ENCODE measurements at places on chromosomes 16 and 17.
A peak's percentile ranks its signal among the peaks of the same experiment; 100 is the strongest.

DNA sequence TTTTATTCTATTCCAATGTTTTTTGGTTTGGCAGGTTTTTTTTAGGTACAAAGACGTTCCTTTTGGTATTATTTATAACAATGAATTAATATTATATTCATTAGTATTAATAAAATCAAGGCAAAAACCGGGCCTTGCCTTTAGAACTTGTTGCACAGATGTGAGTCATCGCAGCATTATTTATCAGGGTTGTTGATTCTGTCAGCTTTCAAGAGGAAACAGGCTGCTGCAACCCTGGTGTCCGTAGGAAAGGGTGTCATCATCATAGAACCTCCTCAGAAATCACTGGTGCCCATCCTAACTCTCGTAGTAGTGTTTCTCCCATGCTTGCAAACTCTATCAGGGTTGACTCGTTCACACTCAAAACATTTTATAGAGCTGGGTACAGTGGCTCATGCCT is 10.2 kb upstream of the LRRC37B start:
- peaks cover 52% of the 10 kb centered on the region for H3K36me3 ChIP-seq
- no peaks in the 10 kb centered on the region for H3K4me1 ChIP-seq
- H3K27ac ChIP-seq, result no peak overlapping the region
- H3K4me3 ChIP-seq, result no peak overlapping the region

- H3K4me1 ChIP-seq, result peaks cover 6% of the 10 kb centered on the region
- peaks cover 4% of the 10 kb centered on the region for H3K27me3 ChIP-seq
- no peak for DNase-seq
- H3K4me3 ChIP-seq, result no peak overlapping the region
- H3K27ac ChIP-seq, result no peak overlapping the region
- no peaks in the 10 kb centered on the region for H3K36me3 ChIP-seq
Observed at GRCh38 chr17:40616592-40616991, 31.0 kb downstream of the SMARCE1 start.

DNA sequence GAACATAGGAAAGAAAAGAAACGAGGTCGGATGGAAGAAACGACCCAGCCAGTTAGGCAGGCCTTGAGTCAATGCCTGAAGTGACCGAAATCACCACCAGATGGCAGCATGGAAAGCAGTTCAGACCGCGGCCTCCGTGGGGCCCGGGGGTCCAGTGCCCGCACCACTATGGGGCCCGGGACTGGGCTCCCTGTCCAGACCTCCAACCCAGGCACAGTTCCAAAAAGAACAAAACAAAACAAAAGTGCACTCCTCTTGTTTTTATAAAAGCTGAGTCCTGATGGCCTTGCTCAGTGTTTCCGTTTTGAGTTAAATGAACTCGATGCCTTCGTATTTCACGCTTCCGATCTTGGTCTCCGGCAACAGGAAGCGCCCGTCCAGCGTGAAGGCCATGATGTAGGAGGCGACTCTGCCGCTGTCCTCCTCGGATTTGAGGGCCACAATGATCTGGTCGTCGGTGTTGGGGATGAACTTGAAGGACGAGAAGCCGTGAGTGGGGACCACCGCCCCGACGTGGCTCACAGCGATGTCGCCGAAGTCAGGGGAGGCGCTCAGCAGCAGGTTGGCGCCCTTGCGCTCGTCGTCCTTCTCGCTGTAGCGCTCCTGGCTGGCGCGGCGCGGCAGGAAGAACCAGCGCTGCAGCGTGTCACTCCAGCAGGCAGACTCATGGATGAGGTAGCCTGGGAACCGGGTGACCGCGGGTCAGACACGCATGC is 13.7 kb upstream of the LGALS3BP start:
- H3K4me1 ChIP-seq, result peaks cover 35% of the 10 kb centered on the region
- peak; percentile 36 for DNase-seq
- H3K4me3 ChIP-seq, result no peak overlapping the region

GRCh38 chr17:81492202-81492601 is 20.4 kb downstream of the ACTG1 start:
- peaks cover 23% of the 10 kb centered on the region for H3K4me1 ChIP-seq
- H3K27me3 ChIP-seq, result no peaks in the 10 kb centered on the region
- no peaks in the 10 kb centered on the region for H3K36me3 ChIP-seq
- H3K27ac ChIP-seq, result no peak overlapping the region
- DNase-seq, result peak; percentile 2

GRCh38 chr16:1610899-1611632 is 806 bp downstream of the IFT140 start:
- peak overlapping the region; percentile 80 for H3K27ac ChIP-seq
- peak overlapping the region; percentile 48 for H3K4me3 ChIP-seq
- H3K4me1 ChIP-seq, result peaks cover 43% of the 10 kb centered on the region
- H3K27me3 ChIP-seq, result no peaks in the 10 kb centered on the region
- DNase-seq, result no peak

DNA sequence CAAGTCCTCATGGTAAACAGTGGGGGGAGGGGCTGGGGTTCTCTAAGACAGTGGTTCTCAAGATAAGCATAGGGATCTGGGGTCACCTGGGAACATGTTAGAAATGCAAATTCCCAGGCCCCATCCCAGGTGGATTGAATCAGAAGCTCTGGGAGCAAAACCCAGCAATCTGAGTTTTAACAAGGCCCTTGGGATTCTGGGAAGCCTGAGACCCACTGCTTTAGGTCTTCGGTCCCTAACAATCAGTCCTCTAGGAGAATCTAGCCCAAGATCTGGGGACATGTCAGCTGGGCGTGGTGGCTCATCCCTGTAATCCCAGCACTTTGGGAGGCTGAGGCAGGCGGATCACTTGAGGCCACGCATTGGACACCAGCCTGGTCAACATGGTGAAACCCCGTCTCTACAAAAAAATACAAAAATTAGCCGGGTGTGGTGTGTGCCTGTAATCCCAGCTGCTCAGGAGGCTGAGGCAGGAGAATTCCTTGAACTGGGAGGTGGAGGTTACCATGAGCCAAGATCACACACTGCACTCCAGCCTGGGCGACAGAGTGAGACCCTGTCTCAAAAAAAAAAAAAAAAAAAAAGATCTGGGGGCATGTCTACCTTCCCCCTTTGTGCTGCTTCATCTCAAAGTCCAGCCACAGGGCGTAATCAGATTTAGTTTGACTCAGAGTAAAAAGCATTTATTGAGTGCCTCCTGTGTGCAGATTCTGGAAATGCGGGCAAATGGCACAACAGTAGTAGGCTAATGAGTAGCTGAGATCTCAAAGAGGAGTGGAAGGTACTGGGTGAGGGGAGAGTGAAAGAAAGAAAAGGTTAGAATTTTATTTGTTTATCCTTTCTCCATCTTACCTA is 8.8 kb upstream of the NR1D1 start:
- no peaks in the 10 kb centered on the region for H3K27me3 ChIP-seq
- DNase-seq, result no peak
- peaks cover 98% of the 10 kb centered on the region for H3K4me1 ChIP-seq
- no peak overlapping the region for H3K4me3 ChIP-seq
- peak overlapping the region; percentile 95 for H3K27ac ChIP-seq

All from heart right ventricle (tissue), 16 donors.